ENCODE measurements at places on chromosomes 2 and 18.
A peak's percentile ranks its signal among the peaks of the same experiment; 100 is the strongest.

DNA sequence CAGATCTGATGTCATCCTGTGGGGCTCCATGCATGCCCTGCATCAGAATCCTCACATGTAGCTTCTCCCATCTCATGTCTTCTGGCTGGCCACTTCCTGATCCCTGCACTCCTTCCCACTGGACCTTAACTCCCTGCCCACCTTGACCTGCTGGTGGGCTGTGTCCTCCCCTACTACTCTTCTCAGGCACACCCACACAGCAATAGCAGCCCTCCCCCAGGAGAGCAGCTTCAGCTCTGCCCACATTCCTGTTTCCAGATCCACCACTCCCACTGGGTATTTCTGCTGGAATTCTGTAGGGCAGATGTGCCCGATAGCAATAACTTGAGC is 137.0 kb upstream of the HS6ST1 start:
- DNase-seq, result no peak

GRCh38 chr2:36561237-36561944 is 36.6 kb downstream of the FEZ2 start:
- peak; percentile 70 for DNase-seq

- DNase-seq, result no peak
Measured at GRCh38 chr2:33408109-33408508, 68.3 kb upstream of the RASGRP3 start.

- no peak for DNase-seq
Measured at GRCh38 chr2:67985586-67985985, 77.2 kb downstream of the C1D start.

DNA sequence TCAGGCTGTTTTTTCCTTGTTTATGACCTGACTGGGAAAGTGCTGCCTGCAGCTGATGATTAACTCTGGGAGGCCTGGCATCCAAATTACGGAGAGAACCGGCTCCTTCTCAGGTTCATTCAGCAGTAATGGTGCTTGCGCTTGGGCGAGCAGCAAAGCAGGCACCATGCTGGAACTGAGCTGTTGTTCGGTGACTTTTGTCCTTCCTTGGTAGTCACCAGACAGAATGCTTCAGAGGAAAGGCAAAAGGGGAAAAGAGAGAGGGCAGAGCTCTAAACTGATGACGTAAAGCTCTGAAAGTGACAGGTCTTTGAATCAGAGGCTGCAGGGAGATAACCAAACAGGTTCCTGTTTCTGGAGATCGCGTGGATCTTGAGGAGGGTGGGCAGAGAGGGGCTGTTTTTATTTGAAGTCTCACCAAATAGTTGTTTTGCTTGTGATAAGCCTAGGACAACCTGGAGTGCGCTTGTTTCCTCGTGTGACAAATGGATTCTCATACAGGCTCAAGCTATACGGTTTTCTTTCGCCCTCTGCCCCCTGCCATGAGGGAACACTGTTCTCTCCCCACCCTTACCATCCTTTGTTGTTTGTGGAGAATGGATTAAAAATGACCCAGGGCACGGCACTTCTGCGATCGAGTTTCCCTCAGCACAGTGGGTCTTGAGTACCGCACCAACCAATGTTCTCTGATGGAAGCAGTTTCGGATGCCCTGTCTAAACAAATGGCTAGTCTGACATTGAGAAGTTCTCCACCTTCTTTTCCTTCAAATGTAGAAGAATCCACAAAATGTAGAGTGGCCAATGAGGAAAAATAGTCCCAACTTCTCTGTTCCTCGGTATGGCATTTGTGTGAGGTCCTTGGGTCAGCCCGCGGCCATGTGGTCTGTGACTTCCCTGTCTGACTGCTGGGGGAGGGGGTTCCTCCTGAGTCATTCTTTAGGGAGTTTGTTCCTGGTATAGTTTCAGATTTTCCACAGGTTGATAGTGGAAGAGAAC is 1.3 kb downstream of the RASGRP3 start:
- no peak for DNase-seq

GRCh38 chr2:155842103-155842502 is 490.4 kb downstream of the NR4A2 start:
- DNase-seq, result no peak

GRCh38 chr18:3930126-3931012 is 480.4 kb downstream of the TGIF1 start:
- DNase-seq, result no peak

- DNase-seq, result no peak
Measured at GRCh38 chr2:13650586-13651180, 933.9 kb downstream of the TRIB2 start.

DNA sequence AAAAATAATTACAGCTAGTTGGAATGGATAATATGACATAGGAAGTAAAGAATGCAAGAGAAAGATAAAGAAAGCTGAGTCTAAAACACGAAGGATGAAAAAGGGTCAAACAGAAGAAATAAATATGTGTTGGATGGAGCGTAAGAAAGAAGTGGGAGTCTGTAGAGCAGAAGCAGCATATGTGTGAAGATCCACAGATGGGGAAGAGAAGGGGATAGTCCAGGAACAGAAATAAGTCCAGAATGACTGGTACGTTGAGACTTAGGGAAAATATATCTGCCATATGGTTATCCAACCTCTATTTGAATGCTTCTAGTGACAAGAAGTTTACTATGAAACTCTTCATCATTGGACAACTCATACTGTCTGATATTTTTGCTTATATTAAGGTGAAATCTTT is 18.0 kb downstream of the ABCA12 start:
- no peak for DNase-seq

- no peak for DNase-seq
Measured at GRCh38 chr18:64100116-64100922, 48.6 kb downstream of the LINC00305 start.

DNA sequence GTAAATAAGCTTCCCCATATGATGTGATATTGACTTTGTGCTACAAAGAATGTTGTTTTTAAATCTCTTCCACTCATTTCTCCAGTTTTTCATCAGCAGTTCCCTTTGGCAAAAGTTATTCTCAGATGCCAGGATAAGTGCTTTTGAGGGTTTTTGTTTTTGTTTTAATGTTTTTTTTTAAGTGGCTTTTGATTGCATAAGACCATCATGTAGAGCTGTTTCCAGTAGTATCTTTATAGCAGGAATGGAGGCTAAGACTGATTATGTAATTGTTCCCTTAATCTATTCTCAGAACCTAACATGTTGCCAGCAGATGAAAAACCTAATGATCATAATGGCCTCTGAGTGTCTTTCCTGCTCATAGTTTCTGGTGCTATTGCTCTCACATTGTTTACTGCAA is 77.9 kb downstream of the CABLES1 start:
- no peak for DNase-seq

GRCh38 chr2:201798252-201798913 is 8.0 kb upstream of the CDK15 start:
- no peak for DNase-seq

- no peak for DNase-seq
Measured at GRCh38 chr2:112733871-112734270, 13.1 kb downstream of the NT5DC4 start.

DNA sequence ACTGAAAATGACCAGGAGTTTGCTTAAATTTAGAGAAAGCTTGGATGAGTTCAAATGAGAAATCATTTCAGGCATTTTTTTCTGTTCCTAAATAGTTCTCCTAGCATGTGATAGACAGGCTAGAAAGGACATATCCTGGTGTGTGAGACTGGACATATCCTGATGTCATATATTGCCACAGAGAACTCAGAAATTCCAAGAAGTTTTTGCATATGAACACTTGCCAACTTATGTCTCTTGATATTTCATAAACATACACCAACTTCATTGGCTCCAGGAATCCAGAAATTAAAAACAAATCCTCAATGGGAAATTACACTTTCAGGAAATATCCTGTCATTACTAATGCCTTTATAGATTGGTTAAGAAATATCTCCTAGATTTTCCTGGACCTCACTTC is 2.9 kb upstream of the SERPINB4 start:
- DNase-seq, result no peak

- DNase-seq, result no peak
Measured at GRCh38 chr2:33784488-33784887, 185.4 kb upstream of the FAM98A start.

DNA sequence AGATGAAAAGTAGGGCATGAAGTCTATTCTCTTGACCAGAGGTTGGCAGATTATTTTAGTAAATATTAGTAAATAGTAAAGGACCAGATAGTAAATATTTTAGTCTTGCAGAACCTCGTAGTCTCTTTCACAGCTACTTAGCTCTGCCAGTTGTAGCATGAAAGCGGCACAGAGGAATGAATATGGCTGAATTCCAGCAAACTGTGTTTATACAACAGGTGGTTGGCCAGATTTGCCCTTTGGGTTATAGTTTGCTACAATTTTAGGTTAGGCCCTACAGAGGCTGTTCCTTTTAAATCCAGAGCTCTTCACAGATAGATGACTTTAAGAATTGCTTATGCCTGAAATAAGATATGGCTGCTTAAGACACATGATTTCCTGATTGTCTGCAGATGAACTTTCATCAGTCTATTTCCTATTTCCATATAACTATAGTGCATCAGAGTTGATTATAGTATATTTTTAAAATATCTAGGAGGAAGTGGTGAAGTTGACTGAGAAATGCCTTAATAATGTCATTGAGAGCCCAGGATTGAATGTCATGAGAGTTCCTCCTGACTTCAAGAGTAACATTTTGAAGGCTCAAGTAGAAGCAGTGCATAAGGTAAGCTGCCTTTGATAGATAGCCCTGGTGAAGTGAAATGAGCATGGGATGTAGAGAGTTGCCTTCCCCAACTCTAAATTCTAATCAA is 80.5 kb downstream of the TMEM185B start:
- DNase-seq, result no peak

GRCh38 chr18:36817039-36817438 is 11.8 kb downstream of the TPGS2 start:
- no peak for DNase-seq

GRCh38 chr2:240981280-240981679 is 17.1 kb upstream of the SNED1 start:
- no peak for DNase-seq

DNA sequence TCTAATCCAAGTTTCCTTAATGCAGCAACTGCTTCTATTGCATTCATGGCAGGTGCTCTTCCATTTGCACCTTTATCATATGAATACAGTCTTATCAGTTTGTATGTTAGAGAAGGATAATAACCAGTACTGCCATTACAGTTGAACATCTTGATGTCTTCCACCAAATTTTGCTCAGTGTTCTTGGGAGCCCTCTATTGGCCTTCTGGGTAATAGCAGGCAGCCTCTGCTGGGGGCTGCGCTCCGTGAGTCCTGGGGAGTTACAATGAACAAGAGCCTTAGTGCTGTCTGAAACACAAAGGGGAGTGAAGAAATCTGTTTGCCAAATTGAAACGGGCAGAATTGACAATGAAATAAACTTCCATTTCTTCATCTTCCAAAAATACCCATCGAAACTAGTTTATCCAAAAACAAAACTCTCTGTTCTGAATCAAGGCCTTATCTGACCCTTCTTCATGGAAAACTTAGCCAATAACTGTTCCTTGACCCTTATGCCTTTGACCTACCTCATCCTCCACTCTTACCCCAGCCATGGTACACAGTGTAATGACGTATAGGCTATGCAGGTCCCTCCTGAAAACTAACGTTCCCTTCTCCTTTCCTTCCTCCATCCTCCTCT is 79.9 kb downstream of the ALK start:
- peak; percentile 26 for DNase-seq

GRCh38 chr2:71646028-71646427 is 192.7 kb downstream of the DYSF start:
- no peak for DNase-seq

DNA sequence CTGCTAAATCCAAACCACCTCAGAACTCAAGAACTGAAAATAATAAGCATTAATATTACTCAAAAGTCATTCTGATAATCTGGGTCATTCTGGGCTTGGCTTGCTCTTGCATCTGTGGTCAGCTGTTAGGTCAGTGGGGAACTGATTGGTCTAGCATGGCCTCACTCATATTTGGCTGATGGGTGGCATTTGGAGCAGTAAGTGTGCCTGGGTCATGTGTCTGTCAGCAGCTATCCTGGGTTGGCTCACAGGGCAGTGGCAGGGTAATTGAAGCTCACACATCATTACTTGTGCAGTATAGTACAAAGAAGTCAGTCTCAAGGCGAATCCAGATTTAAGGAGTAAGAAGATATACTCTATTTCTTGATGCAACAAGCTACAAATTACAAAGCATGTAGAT is 9.6 kb downstream of the RPL37A start:
- DNase-seq, result no peak

DNA sequence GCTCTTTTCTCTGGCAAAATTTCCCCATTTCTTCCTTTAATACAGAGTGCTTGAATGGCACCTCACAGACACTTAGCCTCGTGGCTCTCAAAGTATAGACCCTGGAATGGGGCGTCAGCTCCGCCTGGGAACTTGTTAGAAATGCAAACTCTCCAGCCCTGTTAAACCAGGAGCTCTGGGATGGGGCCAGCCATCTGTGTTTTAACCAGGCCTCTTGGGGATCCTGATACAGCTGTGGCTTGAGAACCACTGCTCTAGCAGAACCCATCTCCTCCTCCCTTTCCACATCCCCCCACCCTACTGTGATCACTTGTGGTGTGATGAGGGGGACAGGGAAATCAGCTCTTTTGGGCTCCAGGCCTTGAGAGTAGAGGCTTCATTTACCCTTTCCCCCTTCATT is 15.9 kb downstream of the LTBP1 start:
- DNase-seq, result no peak

GRCh38 chr18:5534845-5535244 is 9.0 kb downstream of the EPB41L3 start:
- no peak for DNase-seq

- DNase-seq, result no peak
Measured at GRCh38 chr2:138493334-138493733, 8.2 kb upstream of the SPOPL start.

- no peak for DNase-seq
Measured at GRCh38 chr2:29066997-29067605, 7.2 kb downstream of the PCARE start.

DNA sequence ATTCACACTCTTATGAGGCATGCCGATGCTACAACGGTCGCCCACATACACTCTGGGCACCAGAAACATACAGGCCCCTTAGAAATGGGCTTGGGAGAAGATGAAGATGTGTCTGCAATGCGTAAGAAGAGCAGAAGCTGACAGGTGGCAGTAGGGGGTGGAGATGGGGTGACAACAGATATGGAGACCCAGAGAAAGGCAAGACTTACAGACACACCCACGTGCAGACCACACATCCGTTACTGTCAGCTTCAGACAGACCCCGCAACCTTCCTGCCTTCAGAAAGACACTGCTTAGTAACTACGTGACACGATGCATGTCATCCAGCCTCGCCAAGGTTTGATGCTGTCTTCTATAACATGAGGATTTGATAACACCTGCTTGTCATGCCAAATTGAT is 89.5 kb downstream of the ZFP36L2 start:
- no peak for DNase-seq

DNA sequence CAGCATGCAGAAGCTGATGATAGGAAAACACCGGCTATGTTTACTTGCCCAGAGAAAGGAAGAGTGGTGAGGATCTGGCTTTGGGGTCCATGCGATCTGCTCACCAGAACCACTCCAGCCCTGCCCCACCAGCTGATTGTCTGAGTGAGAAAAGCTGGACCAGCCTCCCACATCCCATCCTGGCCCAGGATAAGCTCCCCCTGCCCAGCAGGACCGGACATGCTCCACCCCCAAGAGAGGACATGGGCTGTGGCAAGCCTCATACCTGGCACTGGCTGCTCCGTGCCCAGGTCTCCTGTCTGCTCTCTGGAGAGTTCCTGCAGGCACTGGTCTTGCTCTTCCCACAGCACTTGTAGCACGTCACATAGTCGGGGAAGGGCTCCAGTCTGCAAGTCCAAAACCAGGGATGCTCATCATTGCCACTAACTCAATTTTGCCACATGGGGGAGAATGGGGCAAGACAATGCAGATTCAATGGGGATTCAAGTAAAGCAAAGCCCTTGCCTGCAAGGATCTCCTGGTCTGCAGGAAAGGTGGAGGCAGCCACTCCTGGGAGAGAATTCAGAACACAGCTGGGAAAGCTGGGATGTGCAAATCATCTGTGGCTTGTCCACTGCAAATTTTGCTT is 30.0 kb downstream of the SCTR start:
- no peak for DNase-seq
